ENCODE measurements at places on chromosomes 2 and 18.
A peak's percentile ranks its signal among the peaks of the same experiment; 100 is the strongest.

DNA sequence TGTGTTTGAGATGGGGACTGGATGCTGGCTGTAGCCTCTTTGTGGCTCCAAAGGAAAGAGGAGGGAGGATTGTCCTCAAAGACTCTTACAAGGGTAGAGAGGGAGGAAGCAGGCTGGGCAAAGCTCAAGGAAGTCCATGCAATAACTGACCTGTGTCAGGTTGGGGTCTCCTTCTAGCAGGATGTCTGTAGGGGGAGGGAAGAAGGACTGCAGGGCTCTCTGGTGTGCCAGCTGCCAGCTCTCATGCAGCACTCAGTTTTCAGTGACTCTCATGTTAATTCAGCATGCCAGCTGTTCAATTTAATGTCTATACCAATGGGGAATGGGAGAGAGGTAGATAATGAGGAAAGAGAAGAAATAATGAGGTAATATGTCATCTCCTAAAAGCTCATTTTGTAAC is 85.3 kb upstream of the RANBP2 start:
- DNase-seq = no peak

DNA sequence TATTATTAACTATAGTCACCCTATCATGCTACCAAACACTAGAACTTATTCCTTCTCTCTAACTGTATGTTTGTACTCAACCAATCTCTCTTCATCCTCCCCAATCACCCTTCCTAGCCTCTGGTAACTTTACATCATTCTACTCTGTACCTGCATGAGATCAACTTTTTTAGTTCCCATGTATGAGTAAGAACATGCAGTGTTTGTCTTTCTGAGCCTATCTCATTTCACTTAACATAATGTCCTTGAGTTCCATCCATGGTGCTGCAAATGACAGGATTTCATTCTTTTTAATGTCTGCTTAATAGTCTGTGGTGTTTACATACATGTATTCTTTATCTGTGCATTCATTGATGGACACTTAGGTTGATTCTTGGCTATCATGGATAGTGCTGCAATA is 108.9 kb upstream of the RFX8 start:
- DNase-seq = no peak

DNA sequence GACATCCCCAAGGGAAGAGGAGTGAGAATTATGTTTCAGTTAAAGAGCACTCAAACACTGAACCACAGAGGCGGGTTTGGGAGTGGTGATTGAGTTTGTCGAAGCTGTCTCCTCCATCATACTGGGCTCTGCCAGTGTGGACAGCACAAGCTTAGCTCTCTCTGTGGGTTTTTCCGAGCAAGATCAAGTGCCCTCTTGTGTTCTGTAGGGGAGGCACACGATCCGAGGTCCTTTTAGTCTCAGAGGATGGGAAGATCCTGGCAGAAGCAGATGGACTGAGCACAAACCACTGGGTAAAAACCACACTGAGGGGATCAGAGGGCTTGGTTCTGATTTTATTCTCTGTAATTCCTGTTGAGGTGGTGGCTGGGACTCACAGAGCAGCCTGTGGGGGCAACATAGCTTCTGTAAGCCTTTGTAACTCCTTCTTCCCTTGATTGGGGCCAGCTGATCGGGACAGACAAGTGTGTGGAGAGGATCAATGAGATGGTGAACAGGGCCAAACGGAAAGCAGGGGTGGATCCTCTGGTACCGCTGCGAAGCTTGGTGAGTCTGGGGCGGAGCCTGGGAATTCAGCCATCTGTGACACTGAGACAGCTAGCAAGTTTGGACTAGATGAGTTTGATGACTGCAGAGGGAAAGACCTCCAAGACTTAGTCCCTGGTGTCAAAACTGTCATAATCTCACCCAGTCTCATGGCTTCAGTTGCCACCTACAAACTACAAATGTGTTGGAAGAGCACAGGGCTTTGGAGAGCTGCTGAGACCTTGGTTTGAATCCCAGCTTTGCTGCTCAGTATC is 2.0 kb downstream of the NAGK start:
- peak; percentile 61 for DNase-seq

DNA sequence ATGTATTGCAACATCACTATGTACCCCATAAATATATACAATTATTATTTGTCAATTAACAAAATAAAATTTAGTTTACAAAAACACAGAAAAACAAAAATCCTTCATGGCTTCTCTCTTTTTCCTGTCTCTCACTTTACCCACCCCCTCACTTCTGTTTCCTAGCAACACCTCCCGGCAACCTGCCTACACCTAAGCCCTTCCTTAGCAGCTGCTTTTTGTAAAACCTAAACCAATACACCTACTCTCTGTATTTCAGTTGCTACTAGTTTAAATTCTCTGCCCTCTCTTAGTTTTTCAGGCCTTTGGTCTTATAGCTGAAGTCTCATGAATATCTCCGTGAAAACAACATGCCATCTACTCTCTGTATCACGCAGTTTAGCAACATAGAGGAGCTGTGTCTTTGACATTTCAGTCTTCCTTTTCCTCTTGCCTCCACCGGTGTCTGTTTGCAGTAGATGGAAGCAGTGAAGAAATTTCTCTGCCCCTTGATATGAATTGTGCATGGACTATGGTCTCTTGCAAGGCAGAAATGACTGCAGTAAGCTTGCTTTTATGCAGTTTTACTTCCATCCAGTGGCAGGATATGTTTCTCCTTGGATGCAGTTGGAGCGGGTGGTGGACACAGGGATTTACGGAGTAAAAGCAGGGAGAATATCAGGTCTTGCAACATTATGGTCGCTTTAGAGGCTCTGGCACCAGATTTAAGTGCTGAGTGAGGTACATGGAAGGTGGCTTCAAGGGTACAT is 42.0 kb upstream of the ZDBF2 start:
- DNase-seq = no peak

DNA sequence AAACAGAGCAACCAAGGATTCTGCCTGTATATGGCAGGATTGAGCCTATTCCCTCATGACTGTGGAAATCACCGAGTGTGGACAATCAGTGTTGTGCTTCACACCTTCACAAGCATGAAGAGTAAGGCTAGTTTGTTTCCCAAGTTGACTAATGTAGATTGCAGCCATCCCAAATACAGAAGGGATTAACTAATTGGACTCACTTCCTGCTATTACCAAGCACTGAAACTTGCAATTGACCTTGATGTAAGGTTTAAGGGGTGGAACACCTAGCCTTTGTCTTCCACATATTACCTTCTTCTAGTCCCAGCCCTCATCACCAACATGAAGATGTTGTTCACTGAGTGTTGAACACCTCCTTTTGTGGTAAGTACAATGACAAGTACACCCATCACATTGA is 120.9 kb upstream of the RND3 start:
- no peak for DNase-seq

- DNase-seq = no peak
Measured at GRCh38 chr2:192208848-192209247, 14.1 kb upstream of the TMEFF2 start.

GRCh38 chr2:201006704-201007103 is 43.2 kb upstream of the ORC2 start:
- no peak for DNase-seq

DNA sequence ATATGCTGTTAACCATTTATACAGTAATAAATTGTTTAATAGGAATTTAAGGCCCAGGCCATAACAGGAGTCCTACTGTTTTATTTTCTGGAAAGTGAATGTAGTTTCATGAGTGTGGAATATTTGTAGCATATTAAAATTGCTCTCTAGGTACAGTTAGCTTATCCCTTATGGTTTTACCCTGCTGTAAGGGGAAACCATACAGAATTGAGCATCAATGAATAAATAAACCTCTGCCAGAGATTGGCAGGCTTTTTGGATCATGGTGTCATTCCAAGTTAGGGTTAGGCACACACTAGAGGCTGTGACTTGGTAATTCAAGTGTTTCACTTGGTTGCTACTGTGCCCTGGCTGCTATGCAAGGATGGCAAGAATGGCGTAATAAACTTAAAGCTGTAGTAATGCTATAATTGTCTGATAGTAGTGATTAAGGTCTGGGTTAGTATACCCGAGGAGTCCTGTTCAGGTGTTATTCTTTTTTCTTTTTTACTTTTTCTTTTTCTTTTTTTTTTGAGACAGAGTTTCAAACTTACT is 30.4 kb downstream of the BMPR2 start:
- DNase-seq = no peak

- DNase-seq = no peak
Measured at GRCh38 chr2:38486213-38487026, 109.3 kb upstream of the ATL2 start.

- DNase-seq = no peak
Measured at GRCh38 chr2:45258311-45258710, 249.1 kb upstream of the SIX2 start.

DNA sequence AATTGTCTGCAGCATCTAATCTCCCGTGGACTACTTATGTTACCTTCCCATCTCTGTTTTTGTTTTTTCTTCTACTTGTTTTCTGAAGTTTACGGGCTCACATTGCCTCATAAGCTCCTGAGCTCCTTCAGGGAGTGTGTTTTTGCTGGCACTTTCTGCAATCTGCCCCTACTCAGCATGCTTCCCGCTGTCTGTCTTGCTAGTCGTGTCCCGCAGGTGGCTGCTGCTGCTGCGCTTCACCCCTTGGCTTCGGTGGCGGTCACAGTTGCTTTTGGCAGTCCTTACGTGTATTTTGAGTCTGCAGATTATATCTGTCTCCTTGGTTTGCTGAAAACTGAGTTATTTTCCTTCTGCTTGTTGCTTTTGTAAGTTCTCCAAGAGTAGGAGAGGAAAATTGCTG is 37.3 kb downstream of the FER1L5 start:
- no peak for DNase-seq

DNA sequence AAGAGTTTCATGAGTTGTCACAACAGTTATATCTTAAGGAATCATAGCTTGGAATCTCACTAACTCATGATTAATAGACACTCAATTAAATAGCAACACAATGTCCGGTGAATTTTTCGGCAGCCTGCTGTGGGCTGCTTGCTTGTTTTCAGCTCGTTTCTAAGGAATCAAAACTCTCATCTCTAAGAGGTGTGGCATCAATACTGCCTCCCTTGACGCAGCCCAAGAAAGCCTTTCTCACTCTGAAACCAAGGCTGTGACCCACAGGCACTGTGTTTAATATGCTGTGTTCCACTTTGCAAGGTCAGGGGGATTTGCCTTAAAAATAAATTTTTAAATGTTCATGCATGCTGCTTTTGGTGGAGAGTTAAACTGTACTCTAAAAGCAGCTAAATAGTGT is 5.4 kb downstream of the DCC start:
- no peak for DNase-seq

DNA sequence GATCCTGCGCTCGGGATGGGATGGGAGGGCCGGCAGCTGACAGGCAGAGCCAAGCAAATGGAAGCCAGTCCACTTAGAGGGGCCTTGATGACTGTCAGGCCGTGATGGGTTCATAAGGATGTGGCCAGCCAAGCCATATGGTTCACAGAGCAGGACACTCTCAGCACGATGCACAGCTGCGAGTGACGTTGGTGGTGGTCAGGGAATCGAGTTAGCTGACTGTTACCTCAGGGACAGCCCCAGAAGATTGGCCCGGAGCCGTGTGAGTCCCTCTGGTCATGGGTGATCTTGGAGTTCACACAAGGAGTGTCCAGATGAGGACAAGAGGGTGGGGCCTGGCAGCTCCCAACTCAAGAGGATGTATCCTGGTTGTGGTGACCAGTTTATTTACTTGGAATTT is 70.2 kb downstream of the TPGS2 start:
- no peak for DNase-seq

- no peak for DNase-seq
Measured at GRCh38 chr2:41989501-41990180, 58.2 kb upstream of the PKDCC start.

- DNase-seq = no peak
Measured at GRCh38 chr2:234850818-234851217, 101.0 kb upstream of the SH3BP4 start.

DNA sequence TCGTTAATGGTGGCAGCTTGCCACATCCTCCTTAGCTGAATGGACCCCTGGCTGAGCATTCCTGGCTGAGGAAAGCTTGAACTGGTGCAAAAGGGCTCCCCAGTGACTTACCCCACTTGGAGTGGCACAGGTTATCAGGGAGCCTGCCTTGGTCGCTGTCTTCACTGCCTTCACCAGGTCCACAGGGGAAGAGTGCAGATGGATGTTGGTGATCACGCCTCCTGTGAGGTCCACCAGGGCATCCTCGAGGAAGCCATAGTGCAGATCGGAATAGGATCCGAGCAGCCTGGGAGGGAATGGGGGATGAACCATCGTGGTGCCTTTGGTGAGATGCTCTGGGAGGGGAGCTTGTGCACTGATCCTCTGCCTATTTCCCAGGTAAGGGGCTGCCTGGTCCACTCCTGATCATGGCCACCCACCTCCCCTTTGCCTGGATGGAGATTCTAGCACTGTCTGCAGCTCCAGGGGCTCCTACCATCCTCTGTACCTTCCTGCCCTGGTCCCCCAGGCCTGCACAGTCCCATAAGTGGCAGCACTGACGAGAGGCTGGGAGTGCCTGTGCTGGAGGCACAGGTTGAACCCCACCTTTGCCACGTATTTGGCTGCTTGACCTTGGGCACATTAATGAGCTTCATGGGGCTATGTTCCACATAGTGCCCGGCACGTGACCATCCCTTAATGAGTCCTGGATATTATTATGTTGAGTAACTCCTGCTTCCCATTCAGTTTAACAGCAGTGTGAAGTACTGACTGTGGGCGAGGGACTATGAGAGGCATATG is 43.0 kb downstream of the CAPN13 start:
- no peak for DNase-seq

DNA sequence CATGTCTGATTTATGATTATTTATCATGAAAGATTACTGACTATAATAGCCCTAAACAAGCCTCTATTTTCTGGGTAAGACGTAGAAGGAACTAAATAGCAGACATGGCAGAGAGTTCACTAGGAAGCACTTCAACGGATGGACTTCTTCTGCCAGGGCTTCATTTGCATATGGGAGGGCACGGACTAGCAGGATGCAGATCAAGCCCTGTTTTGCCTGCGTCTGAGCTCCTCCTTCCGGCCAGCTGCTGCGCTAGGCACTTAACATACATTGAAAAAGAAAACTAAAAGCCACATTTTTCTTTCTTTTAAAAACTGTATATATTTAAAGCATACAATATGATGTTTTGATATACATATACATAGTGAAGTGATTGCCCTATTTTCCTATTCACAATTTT is 340.0 kb upstream of the MEX3C start:
- no peak for DNase-seq

- DNase-seq = no peak
Measured at GRCh38 chr18:36255072-36255698, 42.3 kb upstream of the FHOD3 start.

GRCh38 chr2:205613970-205614559 is 68.2 kb upstream of the NRP2 start:
- no peak for DNase-seq

- DNase-seq = no peak
Measured at GRCh38 chr18:30175061-30175574, 867.4 kb downstream of the DSC3 start.

DNA sequence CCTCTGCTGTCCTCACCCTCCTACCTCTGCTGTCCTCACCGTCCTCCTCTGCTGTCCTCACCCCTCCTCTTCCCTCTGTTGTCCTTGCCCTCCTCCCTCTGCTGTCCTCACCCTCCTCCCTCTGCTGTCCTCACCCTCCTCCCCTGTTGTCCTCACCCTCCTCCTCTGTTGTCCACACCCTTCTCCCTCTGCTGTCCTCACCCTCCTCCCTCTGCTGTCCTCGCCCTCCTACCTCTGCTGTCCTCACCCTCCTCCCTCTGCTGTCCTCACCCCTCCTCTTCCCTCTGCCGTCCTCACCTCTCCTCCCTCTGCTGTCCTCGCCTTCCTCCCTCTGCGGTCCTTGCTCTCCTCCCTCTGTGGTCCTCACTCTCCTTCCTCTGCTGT is 11.8 kb downstream of the GAD1 start:
- DNase-seq = no peak
